HuH-7 (cell line): ENCODE measurements at places on chromosomes 3 and 15.
A peak's percentile ranks its signal among the peaks of the same experiment; 100 is the strongest.

- DNase-seq, result peak; percentile 47
Observed at GRCh38 chr15:39801641-39802309, 19.1 kb upstream of the FSIP1 start.

GRCh38 chr15:97966924-97967620 lies 6.6 kb downstream of the ARRDC4 start:
- DNase-seq, result no peak

DNA sequence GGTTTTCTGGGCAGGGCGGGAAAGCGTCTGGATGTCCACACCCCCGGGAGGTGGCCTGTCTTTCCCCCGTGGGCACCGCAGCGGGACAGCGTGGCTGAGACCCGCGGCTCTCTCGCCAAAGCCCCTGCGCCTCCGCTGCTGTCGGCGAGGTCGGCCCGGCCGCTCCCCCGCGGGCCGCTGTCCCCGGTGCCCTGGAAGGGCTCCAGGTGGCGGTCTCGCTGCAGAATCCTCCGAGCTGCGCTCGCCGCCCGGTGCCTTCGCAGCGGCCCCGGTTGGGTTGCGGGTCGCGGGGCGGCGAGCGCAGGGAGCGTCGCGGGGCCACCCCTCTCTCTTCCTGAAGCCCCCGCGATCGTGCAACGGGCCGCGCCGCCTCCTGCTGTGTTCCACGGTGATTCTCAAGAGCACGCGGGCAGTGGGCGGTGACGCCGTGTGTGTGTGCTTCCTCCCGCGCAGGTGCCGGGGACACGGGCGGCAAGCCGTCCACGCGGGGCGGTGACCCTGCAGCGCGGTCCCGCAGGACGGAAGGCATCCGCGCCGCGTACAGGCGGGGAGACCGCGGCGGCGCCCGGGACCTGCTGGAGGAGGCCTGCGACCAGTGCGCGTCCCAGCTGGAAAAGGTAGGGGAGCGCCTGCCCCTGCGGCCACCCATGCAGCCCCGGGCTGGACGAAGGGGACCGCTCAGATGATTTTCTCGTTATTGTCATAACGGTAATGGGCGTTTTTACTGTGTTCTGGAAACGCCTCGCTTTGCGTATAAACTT lies 54.4 kb downstream of the LRRK1 start:
- DNase-seq, result no peak

DNA sequence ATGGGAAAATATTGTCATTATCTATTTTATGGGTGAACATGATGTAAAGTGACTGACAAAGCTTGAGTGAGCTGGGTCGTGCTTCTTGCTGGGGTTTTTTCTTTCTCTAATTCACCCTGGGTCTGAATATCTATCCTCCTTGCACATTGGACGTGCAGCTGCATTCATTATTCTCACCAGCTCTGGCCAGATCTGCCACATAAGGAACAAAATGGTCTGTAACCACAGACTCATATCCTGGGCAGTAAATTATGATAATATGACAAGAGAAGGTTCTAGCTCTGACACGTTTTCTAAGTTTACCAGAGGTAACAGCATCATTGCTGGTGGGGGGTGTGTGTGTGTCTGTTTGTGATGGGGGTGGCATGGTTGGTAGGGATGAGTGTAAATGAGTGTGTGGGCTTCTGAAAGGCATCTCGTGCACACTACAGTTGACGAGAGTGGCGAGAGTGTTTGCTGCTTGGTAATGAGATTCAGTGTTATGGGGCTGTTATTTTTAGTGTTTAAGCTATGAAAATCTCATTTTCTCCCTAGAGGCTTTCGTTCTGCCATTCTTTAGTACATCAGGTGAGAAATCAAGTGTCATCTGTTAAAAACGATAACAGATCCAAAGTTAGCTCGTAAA lies 418.4 kb downstream of the PDCD6IP start:
- no peak for DNase-seq

GRCh38 chr15:77144492-77145070 lies 73.7 kb upstream of the TSPAN3 start:
- DNase-seq, result no peak

- no peak for DNase-seq
Observed at GRCh38 chr3:184238246-184238818, 8.9 kb downstream of the VWA5B2 start.

GRCh38 chr3:9168241-9168741 lies 81.2 kb downstream of the SRGAP3 start:
- DNase-seq, result no peak

GRCh38 chr15:94324117-94324826 lies 92.9 kb downstream of the MCTP2 start:
- DNase-seq, result peak; percentile 42

- no peak for DNase-seq
Observed at GRCh38 chr3:29864809-29865208, 583.9 kb downstream of the RBMS3 start.

DNA sequence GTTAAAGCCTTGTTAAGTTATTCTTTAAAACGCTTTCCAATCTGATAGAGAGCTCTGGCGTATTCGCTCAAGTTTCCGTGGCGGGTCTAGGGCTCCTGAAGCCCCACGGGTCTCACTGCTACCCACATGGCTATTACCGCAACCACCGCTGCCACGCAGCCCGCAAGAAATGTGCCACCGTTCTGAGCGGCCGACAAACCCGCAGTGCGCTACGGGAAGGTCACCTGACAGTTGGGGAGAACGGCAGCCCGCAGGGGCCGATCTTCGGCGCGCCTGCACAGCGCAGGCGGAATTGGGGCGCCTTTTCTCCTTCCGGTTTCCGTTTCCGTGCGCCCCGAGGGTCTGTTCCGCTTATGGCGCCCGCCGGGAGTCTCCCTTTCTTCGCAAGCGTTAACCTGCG lies 76.6 kb upstream of the SNRPN start:
- no peak for DNase-seq

- no peak for DNase-seq
Observed at GRCh38 chr15:81843226-81843625, 202.6 kb downstream of the MEX3B start.

- no peak for DNase-seq
Observed at GRCh38 chr3:59186725-59187124, 136.9 kb upstream of the CFAP20DC start.

GRCh38 chr3:15952543-15953175 lies 154.9 kb upstream of the ANKRD28 start:
- no peak for DNase-seq

DNA sequence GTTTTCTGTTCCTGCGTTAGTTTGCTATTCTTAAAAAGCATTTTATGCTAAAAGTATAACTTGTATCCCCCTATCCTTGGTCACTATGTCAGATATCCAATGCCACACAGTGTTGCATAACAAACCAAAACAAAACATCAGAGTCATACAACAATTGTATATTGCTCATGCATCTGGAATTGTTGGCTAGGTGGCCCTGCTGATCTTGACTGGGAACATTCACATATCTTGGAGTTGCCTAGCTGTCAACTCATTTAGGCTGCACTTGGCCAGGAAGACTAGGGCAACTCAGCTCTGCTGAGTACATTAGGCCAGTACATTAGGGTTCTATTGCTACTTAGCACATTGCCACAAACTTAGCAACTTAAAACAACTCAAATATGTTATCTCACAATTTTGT lies 706.5 kb upstream of the UBE2E2 start:
- no peak for DNase-seq

GRCh38 chr3:47340866-47341265 lies 40.0 kb upstream of the PTPN23 start:
- DNase-seq, result no peak
